ENCODE measurements at places on chromosomes 6 and 20. TPM values are rescaled to one million over a fixed set of nuclear protein-coding genes. Genes with fewer than 3 reads are reported as not detected.

GRCh38 chr20:22823119-22823518 lies 212.0 kb upstream of the SSTR4 start:
- H3K4me1 ChIP-seq = no peaks in the 10 kb centered on the region
- H3K4me3 ChIP-seq = no peak overlapping the region
- H3K27me3 ChIP-seq = no peaks in the 10 kb centered on the region
- no peaks in the 10 kb centered on the region for H3K36me3 ChIP-seq
- H3K27ac ChIP-seq = no peak overlapping the region

DNA sequence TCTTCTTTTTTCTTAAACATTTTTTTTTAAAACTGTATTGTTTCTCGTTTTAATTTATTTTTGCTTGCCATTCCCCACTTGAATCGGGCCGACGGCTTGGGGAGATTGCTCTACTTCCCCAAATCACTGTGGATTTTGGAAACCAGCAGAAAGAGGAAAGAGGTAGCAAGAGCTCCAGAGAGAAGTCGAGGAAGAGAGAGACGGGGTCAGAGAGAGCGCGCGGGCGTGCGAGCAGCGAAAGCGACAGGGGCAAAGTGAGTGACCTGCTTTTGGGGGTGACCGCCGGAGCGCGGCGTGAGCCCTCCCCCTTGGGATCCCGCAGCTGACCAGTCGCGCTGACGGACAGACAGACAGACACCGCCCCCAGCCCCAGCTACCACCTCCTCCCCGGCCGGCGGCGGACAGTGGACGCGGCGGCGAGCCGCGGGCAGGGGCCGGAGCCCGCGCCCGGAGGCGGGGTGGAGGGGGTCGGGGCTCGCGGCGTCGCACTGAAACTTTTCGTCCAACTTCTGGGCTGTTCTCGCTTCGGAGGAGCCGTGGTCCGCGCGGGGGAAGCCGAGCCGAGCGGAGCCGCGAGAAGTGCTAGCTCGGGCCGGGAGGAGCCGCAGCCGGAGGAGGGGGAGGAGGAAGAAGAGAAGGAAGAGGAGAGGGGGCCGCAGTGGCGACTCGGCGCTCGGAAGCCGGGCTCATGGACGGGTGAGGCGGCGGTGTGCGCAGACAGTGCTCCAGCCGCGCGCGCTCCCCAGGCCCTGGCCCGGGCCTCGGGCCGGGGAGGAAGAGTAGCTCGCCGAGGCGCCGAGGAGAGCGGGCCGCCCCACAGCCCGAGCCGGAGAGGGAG lies 580 bp downstream of the VEGFA start:
- peak overlapping the region; percentile 97 for H3K4me3 ChIP-seq
- peak; percentile 93 for DNase-seq
- H3K27me3 ChIP-seq = no peaks in the 10 kb centered on the region
- H3K27ac ChIP-seq = peak overlapping the region; percentile 99
- peaks cover 11% of the 10 kb centered on the region for H3K36me3 ChIP-seq
- peaks cover 26% of the 10 kb centered on the region for H3K4me1 ChIP-seq

GRCh38 chr20:64160118-64160517 lies 4.1 kb upstream of the MYT1 start:
- H3K4me3 ChIP-seq = no peak overlapping the region
- H3K36me3 ChIP-seq = no peaks in the 10 kb centered on the region
- H3K27me3 ChIP-seq = peaks cover 74% of the 10 kb centered on the region
- DNase-seq = no peak

- H3K27ac ChIP-seq = no peak within 1 kb of the TSS
- no peaks in the 10 kb centered on the region for H3K36me3 ChIP-seq
- no peak for DNase-seq
- H3K4me1 ChIP-seq = no peaks in the 10 kb centered on the region
- peaks cover 3% of the 10 kb centered on the region for H3K27me3 ChIP-seq
Measured at GRCh38 chr6:29559524-29560287, at the start of gene UBD. Gene UBD, minus strand, starts transcription at chr6:29559732. Its CDS starts 31 bp downstream, at chr6:29559701.

Gene WFDC10B
- not detected for total RNA-seq

Gene STX11
- total RNA-seq = 1.4 TPM

Gene GNAS-AS1
- total RNA-seq = 0.65 TPM
